ENCODE measurements at places on chromosomes 2 and 18.

GRCh38 chr2:142509401-142509800 is 368.1 kb upstream of the KYNU start:
- DNase-seq: no peak

DNA sequence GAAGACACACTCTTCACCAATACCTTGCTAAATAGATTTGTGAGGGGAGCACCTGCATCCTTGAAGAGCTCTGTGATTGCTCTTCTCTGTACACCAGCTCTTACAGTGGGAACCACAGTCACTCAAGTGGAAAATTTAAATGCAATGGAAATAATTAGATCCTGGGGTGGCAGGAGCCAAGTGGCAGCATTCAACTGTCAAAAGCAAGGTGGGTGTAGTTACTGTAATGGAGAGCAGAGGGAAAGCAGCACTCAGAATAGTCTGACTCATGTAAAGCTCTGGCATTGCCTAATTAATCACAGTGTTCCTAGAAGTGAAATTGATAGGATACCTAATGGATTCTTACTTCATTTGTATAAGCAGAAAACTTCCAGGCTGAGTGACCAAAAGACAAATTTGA is 245.8 kb downstream of the KCNE4 start:
- DNase-seq: peak; percentile 3

DNA sequence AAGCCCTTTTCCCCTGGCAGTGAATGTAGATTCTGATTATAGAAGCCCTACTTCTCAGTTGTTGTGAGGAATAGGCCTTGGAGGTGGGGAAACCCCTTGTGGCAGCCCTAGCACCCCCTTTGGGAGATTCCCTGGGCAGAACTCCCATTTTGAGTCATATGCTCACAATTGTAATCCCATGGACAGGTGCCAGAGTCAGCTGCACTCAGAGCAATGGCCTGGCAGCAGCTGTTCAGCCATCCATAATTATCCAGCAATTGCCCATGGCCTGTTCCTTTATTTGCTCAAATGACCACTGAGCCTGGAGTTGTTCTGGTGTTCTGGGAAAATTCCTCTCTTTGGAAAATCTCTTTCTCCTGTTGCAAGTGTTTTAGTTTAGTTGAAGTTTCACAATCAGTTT is 71.7 kb downstream of the PTRHD1 start:
- DNase-seq: peak; percentile 81

- DNase-seq: no peak
Measured at GRCh38 chr2:40169430-40169829, 282.5 kb downstream of the SLC8A1 start.

DNA sequence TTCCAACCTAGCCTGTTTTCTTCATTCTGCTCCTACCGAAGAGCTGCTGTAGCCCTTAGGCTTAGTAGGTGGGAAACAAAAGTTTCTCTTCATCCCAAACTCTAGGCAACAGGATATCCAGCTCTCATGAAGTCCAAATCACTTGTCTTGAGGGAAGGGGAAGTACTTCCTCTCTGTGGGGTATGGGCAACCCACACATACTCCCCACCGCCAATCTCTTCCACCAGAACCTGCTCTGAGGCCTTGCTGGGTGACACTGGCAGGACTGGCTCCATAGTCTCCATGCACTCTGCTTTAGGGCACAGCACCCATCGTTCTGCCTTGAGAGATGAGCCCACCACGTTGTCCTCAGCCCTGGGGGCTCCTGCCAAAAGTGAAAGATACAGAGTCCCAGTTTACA is 173.0 kb downstream of the NCK2 start:
- no peak for DNase-seq

DNA sequence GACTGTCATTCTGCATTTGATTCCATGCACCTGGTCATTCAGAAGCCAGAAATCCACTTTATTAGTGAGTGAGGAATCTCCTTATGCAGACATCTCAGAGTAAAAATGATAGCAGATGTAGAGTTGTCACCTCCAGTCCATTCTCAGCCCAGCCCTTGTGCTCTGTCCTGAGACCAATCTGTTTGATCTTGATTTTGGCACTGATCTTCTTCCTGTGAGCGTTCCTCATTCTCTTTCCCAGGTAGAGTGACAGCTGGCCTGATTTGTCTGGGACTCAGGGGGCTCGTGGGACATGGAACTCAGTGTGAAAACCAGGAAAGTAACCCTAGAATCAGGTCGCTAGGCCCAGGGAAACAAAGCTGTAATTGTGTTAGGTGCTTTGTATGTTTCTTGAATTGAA is 8.9 kb downstream of the ARHGAP25 start:
- DNase-seq: no peak

- no peak for DNase-seq
Measured at GRCh38 chr2:82667491-82667890, 1791.6 kb downstream of the SUCLG1 start.
